ENCODE measurements at places on chromosomes 1 and 21.

DNA sequence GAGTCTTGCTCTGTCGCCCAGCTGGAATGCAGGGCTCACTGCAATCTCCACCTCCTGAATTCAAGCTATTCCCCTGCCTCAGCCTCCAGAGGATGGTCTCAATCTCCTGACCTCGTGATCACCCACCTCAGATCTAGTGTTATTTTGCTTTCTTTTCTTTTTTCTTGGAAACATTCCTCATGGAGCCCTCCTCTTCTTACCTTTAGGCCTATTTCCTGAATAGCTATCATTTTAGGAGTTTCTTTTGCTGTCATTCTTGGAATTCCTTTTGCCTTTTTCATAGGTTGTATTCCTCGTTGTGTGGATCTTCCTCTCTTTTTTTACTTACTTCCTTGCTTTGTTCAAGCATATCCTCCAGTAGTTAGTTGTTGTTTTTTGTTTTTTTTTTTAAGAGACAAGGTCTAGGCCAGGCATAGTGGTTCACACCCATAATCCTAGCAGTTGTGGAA lies 173.8 kb downstream of the RASAL2 start:
- DNase-seq: no peak

DNA sequence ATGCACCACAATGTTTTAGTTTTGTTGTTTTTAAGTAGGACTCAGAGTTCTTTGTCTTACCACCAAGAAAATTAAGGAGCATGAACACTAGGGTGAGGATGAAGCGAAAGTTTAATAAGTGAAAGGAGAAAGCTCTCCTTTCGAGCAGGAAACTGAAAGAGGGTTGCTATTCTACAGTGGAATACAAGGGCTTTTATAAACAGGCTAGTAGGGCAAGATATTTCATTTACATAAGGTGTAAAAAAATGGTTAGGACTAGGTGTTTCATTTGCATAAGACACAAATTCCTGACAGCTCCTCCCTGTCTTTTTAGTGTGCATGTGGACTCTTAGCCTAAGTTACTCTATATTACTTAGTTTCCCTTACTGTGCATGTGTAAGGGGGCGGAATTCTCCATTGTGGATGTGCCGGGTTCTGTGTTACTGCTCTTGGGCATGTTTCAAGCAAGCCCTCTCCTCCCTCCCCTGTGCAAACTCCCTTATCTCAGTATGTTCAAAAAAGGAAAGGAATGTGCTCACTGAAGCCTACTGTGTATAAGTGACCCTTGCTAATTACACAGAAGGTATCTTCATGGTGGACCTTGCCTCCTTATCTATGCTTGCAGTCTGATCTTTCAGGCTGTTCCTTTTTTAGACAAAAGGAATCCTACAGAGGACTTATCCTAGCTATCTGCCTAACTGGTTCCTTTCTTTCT lies 7.3 kb downstream of the TSHB start:
- DNase-seq: no peak

GRCh38 chr1:2384941-2385481 lies 6.3 kb downstream of the MORN1 start:
- no peak for DNase-seq

GRCh38 chr1:64848803-64849202 lies 103.9 kb downstream of the RAVER2 start:
- no peak for DNase-seq

GRCh38 chr1:203534526-203534925 lies 40.6 kb downstream of the OPTC start:
- no peak for DNase-seq

- no peak for DNase-seq
Observed at GRCh38 chr1:208562151-208562960, 318.2 kb upstream of the PLXNA2 start.

GRCh38 chr1:192802406-192802805 lies 6.4 kb upstream of the RGS2 start:
- no peak for DNase-seq

DNA sequence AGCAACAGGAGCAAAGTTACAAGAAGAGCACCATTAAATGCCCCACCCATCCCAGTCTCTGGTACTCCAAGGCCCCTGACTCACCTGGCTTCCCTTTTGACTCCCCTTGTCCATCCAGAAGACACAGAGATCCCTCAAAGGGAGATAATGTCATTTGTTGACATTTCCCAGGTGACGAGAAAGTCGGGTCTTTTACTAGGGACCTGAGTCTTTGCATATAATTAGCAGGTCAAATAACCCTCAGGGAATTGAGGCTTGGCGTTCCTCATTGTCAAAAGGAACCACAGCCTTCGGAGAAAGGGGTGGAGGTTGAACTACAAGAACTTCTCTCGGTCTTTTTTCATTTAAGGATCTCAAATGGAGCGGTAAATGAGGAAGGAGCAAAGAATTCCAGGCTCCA lies 133.2 kb downstream of the PROX1 start:
- DNase-seq: no peak

DNA sequence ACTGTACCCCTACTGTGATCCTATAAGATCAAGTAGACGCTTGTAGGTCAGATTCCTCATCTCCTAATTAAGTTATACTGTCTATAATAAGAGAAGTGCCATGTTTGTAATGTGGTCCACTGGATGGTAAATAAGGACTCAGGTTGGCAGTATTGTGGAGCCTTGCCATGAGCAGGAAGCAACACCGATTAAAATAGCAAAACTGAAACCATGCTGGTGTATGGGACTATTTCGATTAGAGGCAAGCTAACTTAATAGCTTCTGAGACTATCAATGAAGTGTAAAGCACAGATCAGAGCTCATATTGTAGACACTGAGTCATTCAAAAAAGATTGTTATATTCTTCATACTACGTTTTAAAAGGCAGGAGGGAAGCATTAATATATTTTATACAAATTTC lies 348.8 kb downstream of the HHAT start:
- no peak for DNase-seq

DNA sequence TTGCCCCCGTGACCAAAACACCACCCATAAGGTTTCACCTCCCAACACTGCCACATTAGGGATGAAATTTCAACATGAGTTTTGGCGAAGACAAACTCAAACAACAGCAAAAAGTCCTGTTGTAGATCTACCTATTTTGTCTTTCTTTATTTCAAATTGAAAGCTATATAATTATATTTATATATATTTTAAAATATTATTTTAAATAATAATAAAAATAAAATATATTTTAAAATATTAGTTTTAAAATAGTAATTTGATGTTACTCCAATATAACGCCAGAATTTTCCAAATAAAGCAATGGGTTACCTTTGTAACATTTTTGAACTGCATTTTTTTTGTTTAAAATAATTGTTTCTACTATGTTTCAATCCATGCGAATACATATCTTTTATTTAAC lies 263.5 kb upstream of the USP25 start:
- no peak for DNase-seq

DNA sequence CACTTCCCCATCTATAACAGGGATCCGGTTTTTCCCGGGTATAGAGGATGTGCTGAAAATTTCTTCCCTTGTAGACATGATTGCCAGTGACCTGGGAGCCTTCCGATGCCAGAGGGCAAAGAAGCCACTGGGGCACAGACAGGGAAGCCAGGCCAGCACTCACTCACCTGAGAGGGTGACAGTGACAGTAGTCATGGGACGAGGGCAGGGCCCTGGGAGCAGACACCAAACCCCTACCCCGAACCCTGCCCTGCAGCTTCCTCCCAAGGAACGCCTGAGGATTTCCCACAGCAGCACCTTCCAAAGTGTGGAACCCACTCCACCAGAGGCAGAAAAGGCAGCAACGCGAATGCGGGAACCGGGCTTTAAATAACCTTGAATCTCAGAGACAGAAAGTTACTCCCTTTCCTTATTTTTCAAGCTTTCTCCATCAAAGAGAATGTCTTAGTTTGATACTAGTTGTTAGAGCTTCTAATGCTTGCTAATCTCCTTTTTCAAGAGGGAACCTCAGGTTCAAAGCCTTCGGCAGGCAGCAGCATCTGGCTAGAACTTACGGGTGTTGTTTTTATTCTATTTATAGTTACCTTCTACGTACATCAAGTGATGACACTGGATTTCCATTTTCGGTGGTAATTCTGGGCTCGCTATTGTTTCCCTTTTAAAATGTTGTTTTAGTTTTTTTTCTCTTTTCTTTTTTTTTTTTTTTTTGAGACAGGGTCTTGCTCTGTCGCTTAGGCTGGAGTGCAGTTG lies 2.8 kb downstream of the DDOST start:
- DNase-seq: no peak

DNA sequence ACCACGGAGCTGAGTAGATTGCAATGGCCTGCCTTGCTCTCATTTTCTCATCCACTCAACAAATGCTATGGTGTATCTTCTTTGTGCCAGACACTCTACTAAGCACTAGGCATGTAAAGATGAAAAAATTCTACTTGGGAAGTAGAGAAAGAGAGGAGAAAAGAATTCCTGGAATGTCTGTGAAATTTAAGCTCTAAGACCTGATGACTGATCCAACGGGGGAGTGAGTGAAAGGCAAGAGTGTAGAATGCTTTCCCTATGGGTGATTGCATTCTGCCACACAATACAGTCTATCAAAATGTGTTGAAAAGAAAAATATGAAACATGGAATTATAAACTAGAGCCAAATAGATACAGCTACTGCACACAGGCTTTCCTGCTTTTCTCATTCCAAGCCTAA lies 82.3 kb downstream of the CYYR1 start:
- no peak for DNase-seq

GRCh38 chr1:53508991-53509666 lies 49.9 kb downstream of the DMRTB1 start:
- no peak for DNase-seq

Measured in cortex of kidney (tissue), 1 donor.